Retina (tissue), 1 donor: ENCODE measurements at places on chromosomes 7 and 10.

GRCh38 chr7:129989466-129989865, 36.7 kb upstream of the UBE2H start:
- DNase-seq = no peak

DNA sequence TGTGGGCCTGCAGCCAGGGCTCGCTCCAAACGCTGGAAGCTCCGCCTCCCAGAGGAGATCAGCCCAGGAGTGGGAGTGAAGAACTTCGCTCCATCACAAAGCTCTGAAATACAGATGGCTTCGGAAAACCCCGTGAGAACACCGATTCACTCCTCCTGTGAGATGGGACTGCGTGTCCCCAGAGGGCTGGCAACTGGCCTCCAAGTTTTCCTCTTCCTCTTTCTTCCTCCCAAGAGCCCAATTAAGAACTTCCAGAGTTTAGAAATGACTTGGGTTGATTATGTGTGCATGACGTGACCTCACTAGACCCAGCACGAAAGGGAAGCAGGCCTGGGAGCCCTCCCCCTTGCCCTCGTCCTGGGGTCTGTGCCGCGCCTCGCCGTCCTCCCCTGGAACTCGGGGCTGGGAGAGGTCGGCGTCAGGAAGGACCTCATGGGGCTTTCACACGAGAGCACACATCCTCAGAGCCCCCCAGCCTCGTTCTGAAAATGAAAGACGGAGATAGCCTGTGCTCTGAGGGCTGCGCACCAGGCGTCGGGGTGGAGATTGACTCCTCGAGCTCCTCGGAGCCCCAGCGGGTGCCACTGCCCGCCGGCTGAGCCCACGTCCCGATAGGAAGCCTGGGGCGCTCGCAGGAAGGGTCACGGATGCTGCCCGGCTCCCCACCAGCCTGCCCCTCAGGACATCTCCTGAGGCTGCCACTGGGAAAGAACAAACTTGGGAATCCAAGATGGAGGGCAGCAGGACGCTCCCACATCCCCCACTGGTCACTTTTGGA, 37.8 kb downstream of the PTPRN2 start:
- DNase-seq = no peak

GRCh38 chr10:96014473-96015102, 28.8 kb upstream of the CCNJ start:
- no peak for DNase-seq

DNA sequence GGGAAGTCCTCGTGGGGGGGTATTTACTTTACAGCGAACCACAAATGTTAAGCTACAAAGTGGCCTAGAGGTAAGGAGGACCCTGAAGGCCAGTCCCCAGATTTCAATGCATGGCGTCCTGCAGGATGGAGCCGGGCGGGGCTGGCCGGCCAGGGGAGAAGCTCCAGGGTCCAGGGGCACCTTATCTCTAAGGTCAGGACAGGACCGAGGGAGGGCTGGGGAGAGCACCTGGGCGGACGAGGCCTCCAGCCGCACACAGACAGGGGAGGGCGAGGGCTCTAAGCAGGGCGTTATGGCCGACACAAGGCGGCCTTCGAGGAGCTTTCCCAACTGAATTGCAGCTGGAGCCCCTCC, 96.4 kb upstream of the DIP2C start:
- no peak for DNase-seq

- DNase-seq = no peak
These were observed 231.7 kb upstream of the CNTNAP2 start for GRCh38 chr7:145884716-145885514.

DNA sequence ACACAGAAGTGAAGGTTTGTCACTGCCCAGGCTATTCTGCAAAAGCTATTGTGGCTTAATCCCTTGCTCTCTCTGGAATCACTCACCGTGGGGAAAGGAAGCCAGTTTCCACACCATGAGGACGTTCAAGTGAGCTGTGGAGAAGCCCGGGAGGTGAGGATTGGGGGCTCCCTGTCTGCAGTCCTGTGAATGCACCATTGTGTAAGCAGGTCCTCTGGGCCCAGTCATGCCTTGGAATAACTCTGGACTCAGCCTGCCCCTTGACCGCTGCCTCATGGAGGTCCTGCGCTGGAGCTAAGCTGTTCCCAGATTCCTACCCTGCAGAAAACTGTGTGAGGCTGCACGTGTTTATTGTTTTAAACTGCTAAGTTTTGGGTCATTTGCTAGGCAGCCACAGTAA, 33.5 kb downstream of the LYZL2 start:
- DNase-seq = no peak

DNA sequence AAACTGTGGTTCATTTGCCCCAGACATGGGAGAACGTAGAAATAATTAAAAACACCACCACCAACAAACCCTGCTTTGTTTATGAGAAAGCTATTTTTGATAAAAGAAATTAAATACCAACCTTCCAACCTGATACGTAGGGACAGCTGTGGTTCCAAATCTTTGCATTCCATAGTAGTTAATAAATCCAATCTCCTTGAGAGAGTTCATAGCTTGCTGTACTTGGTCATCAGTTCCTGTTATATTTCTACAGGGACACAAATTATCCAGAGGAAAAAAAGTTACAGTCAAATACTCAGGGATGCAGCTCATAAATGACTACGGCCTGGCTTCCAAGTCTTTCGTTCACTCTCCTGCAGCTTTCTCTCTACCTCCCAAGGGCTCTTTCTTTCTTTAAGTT, 41.1 kb downstream of the PUS7 start:
- DNase-seq = no peak

- DNase-seq = peak; percentile 45
These were observed 71.4 kb upstream of the ZNF438 start for GRCh38 chr10:31103112-31103511.

DNA sequence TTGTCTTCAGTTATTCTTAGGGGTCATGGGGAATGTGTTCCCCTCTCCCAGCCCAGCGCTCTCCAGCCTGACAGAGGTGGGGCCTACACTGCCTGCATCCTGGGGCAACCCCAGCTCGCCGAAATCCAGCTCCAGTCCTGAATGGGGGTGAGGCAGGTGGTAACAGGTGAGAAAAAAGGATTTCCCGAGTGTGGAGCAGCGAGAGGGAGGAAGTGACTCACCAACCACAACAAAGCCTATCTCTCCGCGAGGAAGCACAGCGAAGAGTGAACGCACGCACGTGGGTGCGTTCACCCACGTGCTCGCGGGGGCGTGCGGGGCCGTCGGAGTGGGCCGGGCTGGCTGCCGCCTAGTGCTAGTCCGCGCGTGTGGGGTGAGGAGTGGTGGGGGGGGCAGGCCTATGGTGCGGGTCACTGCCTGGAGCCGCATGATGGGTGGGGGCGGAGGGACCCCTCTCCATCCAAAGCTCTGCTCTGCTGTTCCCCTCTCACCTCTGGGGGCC, 855 bp upstream of the PALD1 start:
- DNase-seq = no peak

- no peak for DNase-seq
These were observed 61.3 kb downstream of the COL13A1 start for GRCh38 chr10:69862882-69863530.

- no peak for DNase-seq
These were observed 411.3 kb downstream of the CCSER2 start for GRCh38 chr10:84739641-84740040.

- no peak for DNase-seq
These were observed 92.0 kb upstream of the BMPER start for GRCh38 chr7:33813331-33813730.

DNA sequence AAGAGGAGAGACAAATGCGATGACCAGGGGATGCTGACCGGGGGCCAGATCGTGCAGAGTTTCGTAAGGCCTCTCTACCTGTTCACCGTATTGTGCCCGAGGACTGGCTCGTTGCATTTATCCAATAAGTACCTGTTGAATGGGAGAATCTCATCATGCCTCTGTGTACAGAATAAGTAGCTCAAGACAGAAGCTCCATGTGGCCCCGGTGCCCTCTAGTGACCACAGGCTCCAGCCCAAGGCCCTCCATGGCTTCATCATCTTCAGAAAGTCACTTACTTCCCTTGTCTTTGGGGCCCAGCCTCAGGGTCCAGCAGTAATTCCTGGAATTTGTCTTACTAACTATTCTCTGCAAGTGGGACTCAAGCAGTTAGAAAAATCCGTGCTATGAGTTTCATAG, 151.0 kb downstream of the CHN2 start:
- peak; percentile 34 for DNase-seq

DNA sequence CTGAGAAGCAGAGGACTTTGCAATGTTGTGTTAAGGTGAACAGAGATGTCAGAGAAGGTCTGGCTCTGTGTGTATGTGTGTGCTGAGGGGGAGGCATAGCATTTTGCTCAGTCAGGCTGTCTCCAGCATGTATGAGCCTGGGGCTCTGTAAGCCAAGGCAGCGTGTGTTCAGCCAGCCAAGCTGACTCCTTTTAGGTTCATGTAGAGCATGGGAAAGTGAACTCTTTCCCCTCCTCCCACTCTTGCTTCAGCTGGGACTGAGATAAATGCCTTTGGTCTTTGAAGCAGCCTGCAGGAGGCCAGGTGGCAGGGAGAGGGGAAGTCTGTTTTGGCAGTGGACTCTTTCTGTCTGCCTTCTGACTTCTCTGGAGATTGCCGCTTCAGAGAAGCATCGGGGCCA, 3.8 kb downstream of the SFXN2 start:
- no peak for DNase-seq

- DNase-seq = no peak
These were observed 30.0 kb upstream of the MSRB2 start for GRCh38 chr10:23065181-23065948.

DNA sequence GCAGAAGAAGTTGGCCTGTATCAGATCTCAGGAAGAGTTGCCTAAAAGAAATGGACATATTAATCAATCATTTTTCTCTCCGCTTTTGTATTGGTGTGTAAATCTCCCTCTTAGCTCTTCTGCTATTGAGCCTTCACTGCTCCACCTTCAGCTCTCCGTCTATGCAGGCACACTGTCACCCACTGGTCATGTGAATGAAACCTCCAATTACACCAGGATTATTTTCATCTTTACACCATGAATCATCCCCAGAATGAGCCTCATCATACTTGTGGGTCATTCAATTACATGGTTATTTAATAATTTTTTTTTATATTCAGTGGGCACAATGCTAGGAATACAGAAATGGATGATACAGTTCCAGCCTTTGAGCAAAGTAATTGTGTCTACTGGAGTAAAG, 92.6 kb downstream of the LRRC4 start:
- DNase-seq = no peak

GRCh38 chr10:23442936-23443335, 4.1 kb downstream of the OTUD1 start:
- DNase-seq = no peak

DNA sequence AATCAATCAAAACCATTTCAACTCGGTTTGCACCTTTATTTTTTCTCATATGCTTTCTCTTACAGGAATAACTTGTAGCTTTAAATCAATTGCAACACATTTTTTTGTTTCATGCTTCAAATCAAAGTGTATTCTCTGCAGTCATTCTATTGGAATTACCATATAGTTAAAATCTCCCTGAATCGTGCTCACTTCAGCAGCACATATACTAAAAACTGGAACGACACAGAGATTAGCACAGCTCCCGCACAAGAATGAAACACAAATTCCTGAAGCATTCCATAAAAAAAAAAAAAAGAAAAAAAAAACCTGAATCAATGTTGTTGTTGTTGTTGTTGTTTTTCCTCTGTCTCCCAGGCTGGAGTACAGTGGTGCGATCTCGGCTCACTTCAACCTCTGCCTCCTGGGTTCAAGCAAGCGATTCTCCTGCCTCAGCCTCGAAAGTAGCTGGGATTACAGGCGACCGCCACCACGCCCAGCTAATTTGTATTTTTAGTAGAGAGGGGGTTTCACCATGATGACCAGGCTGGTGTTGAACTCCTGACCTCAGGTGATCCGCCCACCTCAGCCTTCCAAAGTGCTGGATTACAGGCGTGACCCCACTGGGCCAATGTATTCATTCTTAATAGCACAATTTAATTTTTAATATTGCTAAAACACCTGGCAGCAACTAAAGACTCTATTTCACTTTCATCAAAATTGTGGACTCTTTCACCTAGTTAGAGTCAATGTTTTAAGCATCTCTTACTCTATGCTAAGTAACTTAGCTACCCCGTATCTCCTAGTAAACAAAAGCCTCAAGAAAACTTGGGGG, 26.3 kb downstream of the ANKRD61 start:
- no peak for DNase-seq

GRCh38 chr7:133081119-133081598, 731 bp downstream of the CHCHD3 start:
- no peak for DNase-seq

GRCh38 chr7:158603773-158604755, 16.4 kb upstream of the PTPRN2 start:
- DNase-seq = no peak

DNA sequence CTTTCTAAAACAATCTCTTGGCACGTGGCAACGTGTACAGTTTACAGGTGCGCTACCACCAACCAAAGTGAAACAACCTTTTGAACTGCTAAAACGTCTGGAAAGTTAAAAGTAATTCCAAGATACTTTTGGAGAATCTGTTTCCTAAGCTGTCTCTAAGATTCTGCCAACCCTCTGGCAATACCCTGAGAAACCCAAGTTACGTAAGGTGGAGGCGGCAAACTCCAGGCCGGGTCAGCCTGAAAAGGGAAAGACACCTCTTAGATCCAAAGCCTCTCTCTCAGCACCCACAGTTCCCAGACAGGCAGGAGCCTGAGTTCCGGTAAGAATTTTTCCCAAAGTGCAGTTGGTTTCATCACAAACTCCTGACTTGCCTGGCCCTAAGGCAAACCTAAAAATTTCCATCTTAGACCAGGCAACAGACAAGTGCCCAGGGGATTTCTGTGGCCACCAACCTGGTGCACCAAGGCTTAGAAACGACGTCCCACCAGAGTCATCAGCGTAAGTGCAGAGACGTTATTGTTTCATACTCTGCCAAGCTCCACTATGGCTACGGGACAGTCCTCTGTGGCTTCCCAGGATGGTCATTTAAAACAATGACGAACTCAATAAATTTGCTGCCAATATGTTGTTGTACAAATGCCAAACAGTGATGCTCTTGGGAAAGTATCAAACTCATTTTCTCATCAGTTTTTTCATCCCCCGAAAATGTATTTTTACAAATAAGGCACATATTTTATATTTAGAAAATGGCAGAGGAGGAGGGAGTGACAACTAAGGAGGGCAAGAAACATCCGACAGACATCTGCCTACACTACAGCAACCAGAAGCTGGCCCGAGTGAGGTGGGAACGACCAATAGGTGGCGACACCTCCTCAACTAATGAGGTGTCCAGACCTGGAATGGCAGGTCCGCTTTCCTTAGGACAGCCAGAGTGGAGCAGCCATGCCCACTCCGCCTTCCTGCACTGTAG, 205.8 kb upstream of the FRMD4A start:
- peak; percentile 57 for DNase-seq

GRCh38 chr10:123019264-123019663, 10.5 kb downstream of the ACADSB start:
- DNase-seq = no peak

- no peak for DNase-seq
These were observed 29.5 kb downstream of the RPA3 start for GRCh38 chr7:7688956-7689355.
